MM.1S (cell line): ENCODE measurements at places on chromosomes 5 and 9.

DNA sequence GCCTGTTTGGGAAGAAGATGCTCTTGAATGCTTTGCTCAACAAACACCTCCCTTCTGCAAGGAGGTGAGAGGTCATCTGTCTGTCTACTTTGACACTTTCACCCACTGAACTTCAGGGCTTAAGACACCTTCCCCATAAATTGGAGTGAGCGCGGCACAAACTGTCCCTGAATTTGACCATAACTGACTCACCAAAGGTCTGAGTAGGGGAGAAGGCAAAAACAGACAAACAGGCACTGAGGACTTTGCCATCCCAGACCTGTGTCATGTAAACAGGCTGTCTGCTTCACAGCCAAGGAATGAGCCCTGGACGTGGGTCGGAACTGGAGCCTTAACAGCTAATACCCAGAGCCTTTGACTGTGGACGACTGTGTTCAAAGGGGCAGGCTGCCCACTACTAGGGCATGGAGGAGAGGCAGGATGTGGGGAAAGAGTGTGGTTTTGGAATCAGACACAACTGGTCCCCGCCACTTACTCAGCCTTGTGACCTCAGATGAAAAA is 320.9 kb upstream of the KLF4 start:
- no peak overlapping the region for H3K4me3 ChIP-seq
- H3K4me1 ChIP-seq: no peaks in the 10 kb centered on the region
- no peak overlapping the region for H3K27ac ChIP-seq
- no peaks in the 10 kb centered on the region for H3K27me3 ChIP-seq

DNA sequence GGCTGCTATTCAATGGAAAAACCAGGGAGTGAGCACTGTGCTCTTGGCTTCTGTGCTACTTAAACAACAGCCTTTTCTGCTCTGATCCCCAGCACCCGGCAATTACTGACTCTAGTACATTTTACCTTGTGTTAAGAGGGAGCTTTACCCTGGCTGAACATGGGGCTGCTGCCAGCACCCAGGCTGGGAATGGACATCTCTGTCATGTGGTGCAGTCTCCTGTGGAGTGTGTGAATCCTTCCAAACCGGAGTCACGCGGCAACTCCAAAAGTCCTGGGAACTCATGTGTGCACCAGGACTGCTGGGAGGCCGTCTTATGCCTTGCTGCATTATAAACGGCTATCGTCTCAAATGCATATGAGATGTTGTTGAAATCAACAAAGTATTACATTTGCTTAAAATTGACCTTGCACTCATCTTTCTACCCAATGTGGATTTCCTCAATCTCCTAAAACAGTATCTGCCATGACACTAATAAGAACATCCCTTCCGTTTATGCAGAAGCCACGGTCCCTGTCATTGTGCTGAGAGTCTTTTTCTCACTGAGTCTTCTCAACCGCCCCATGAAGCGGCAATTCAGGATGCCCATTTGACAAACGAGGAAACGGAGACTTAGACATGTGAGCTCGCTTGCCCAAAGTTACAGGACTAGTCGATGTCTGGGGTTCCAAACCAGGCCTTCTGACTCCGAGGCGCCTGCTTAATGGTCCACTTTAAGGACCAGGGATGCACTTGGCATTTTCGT is 884 bp upstream of the GSN start:
- no peaks in the 10 kb centered on the region for H3K36me3 ChIP-seq
- peak overlapping the region; percentile 69; the same call in 1 of the 2 replicates for H3K4me3 ChIP-seq
- no peaks in the 10 kb centered on the region; the same call in 1 of the 2 replicates for H3K4me1 ChIP-seq
- DNase-seq: no peak
- H3K27ac ChIP-seq: no peak overlapping the region
- no peaks in the 10 kb centered on the region for H3K27me3 ChIP-seq

DNA sequence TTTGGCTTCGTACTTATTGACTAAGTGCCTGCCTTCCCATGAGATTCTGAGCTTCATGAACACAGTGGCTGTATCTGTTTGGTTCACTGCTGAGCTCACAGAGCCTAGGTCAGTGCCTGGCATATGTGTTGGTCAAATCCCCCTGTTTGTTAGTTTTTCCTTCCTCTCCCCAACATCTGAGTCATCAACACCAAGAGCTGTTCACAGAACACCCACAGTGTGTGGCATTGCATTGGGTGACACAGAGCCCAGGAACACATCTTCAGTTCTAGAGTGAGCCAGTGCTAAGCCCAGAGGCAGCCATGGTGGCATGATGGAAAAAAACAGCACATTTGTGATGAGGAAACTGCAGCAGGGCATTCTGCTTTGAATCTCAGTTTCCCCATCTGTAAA is 294.6 kb downstream of the SEC61B start:
- no peaks in the 10 kb centered on the region for H3K36me3 ChIP-seq
- H3K4me3 ChIP-seq: no peak overlapping the region
- no peaks in the 10 kb centered on the region for H3K27me3 ChIP-seq
- DNase-seq: no peak

- peak; percentile 46 for DNase-seq
- H3K4me3 ChIP-seq: no peak overlapping the region
- no peaks in the 10 kb centered on the region for H3K36me3 ChIP-seq
- H3K4me1 ChIP-seq: 0 out of 2 replicates have a peak, but pooled peaks cover 7% of the 10 kb centered on the region
- no peaks in the 10 kb centered on the region for H3K27me3 ChIP-seq
These were observed 693.8 kb downstream of the DNAH5 start for GRCh38 chr5:13250464-13251291.

DNA sequence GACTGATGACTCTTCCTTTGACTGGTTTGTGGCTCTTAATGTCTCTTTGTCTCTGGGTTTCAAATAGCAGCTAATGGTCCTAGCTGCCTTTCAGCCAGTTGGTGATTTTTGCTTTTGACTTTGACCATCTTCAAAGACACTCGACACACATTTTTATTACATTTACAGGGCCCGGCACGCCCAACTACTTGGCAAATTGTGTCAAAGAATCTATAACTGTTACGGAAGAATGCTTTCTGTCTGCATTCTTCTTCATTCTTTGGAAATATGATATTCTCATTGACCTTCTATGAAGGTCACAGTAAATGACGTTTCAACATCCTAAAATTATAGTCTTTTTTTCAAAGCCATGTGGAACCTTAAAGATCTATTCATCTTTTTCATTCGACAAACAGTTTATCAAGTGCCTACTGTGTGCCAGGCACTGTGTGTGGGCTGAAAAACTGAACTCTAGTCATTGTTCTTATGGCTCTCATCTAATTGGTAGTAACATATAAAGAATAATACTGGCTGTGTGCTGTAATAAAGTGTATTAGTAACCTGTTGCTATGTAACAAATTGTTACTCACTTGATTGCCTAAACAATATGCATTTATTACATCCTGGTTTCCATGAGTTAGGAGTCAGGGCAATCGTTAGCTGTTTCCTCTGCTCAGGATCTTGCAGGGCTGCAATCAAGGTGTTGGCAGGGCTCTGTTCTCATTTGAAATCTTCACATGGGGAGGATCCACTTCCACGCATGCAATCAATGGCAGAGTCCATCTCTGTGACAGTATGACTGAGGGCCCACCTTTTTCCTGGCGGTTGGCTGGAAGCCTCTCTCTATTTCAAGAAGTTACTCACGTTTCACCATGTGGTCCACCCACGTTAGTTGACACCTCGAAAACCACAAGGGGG is 7.0 kb upstream of the WHRN start:
- no peaks in the 10 kb centered on the region for H3K36me3 ChIP-seq
- H3K4me3 ChIP-seq: no peak overlapping the region
- no peak overlapping the region for H3K27ac ChIP-seq
- peaks cover 17% of the 10 kb centered on the region for H3K4me1 ChIP-seq
- no peak for DNase-seq

DNA sequence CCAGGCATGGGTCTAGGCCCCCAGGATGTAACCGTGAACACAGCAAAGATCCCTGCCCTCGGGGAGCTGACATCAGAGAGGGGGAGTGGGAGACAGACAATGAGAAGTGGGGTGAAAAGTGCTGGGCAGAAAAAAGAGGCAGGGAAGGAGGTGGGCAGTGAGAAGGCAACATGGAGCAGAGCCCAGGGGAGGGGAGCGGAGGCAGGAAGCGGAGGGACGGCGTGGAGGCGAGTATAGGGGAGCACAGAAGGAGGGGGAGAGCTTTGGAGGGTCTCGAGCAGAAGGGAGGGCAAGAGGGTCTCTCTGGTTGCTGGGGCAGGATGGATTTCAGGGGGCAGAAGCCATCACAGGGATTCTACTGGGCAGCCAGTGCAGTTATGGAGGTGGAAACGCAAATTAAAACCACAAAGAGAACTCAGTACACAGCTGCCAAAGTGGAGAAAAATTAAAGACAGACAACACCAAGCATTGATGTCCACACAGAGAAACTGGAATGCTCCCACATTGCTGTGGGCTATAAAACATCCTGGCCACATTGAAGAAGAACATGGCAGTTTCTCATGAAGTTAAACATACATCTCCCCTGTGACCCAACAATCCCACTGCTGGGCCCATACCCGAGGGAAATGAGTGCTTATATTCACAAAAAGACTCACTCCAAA is 21.1 kb upstream of the LAMC3 start:
- H3K4me3 ChIP-seq: no peak overlapping the region
- no peak overlapping the region for H3K27ac ChIP-seq
- DNase-seq: no peak
- H3K4me1 ChIP-seq: no peaks in the 10 kb centered on the region
- peaks cover 100% of the 10 kb centered on the region for H3K27me3 ChIP-seq

GRCh38 chr9:95431286-95431685 is 85.5 kb downstream of the PTCH1 start:
- no peak overlapping the region for H3K27ac ChIP-seq
- no peaks in the 10 kb centered on the region for H3K4me1 ChIP-seq
- no peak overlapping the region for H3K4me3 ChIP-seq

GRCh38 chr5:102778478-102778877 is 23.4 kb downstream of the PAM start:
- no peak overlapping the region for H3K27ac ChIP-seq
- no peaks in the 10 kb centered on the region for H3K27me3 ChIP-seq
- no peaks in the 10 kb centered on the region for H3K36me3 ChIP-seq
- no peak overlapping the region for H3K4me3 ChIP-seq
- H3K4me1 ChIP-seq: no peaks in the 10 kb centered on the region

- no peaks in the 10 kb centered on the region for H3K36me3 ChIP-seq
- H3K27ac ChIP-seq: no peak overlapping the region
- no peaks in the 10 kb centered on the region for H3K4me1 ChIP-seq
- no peaks in the 10 kb centered on the region for H3K27me3 ChIP-seq
- DNase-seq: no peak
These were observed 550.7 kb upstream of the DAP start for GRCh38 chr5:11311731-11312130.

DNA sequence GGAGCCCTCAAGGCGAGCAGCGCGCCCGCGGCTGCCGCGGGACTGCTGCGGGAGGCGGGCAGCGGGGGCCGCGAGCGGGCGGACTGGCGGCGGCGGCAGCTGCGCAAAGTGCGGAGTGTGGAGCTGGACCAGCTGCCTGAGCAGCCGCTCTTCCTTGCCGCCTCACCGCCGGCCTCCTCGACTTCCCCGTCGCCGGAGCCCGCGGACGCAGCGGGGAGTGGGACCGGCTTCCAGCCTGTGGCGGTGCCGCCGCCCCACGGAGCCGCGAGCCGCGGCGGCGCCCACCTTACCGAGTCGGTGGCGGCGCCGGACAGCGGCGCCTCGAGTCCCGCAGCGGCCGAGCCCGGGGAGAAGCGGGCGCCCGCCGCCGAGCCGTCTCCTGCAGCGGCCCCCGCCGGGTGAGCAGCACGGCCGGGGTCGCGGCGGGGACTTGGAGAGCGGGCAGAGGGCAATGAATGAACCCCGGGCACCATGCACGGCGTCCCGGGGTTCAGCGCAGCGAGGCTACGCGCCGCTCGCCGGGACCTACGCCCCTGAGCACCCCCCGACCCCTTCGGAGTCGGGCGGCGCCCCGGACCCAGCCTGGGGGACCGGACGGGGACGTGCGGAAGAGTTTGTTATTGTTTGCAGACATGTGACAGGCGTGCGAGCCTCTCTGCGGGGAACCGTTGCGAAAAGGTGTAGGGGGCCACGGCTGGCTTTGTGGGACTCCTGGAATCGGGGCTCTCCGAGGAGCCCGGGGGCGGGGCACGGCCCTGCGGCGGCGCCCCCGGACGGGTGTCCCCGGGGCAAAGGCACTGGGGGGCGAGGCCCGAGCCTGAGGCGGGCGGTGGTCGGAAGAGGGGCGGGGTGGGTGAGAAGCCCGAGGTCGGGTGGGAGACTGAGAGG is 553 bp downstream of the MAP3K1 start:
- H3K36me3 ChIP-seq: no peaks in the 10 kb centered on the region
- H3K4me3 ChIP-seq: peak overlapping the region; percentile 80
- H3K27me3 ChIP-seq: no peaks in the 10 kb centered on the region
- peak overlapping the region; percentile 84 for H3K27ac ChIP-seq
- DNase-seq: peak; percentile 40
- H3K4me1 ChIP-seq: peaks cover 15% of the 10 kb centered on the region

- DNase-seq: no peak
- H3K27me3 ChIP-seq: no peaks in the 10 kb centered on the region
- no peaks in the 10 kb centered on the region for H3K4me1 ChIP-seq
- H3K4me3 ChIP-seq: no peak overlapping the region
- H3K27ac ChIP-seq: no peak overlapping the region
- no peaks in the 10 kb centered on the region for H3K36me3 ChIP-seq
These were observed 124.8 kb upstream of the IQGAP2 start for GRCh38 chr5:76278261-76278789.

DNA sequence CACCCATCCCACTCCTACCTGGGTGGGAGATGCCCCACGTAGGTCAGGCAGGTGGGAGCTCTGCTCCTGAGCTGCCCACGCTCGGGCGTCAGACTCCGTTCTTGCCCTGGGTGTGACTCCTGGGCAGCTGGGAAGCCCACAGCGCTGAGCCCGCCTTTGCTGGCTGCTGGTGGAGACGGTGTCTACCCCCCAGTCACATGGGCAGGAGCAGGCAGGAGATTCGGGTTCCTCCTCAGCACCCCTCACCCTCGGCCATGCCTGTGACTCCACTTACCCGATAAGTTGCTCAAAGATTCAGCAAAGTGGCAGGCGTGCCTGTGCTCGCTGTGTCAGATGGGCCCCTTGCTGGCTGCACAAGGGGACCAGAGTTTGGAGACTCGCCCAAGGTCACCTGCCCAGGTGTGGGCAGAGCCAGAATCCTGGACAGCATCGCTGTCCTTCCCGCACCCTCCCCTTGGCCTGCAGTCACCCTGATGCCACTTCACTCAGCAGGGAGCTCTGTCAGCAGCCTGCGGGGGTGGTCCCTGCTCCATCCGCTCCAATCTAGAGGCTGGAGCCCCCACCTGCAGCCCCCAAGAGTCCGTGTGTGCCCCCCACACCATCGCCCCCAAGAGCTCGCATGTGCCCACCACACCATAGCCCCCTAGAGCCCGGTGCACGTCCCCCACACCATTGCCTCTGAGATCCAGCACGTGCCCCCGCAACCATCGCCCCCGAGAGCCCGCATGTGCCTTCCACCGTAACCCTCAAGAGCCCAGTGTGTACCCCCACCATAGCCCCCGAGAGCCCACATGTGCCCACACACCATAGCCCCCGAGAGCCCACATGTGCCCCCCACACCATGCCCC is 4.2 kb downstream of the LCN1 start:
- H3K36me3 ChIP-seq: no peaks in the 10 kb centered on the region
- no peak overlapping the region for H3K4me3 ChIP-seq
- H3K4me1 ChIP-seq: no peaks in the 10 kb centered on the region
- no peak overlapping the region for H3K27ac ChIP-seq
- no peak for DNase-seq
